ENCODE measurements at places on chromosomes 3 and 15.

GRCh38 chr3:168878655-168879054 is 782.9 kb upstream of the GOLIM4 start:
- no peak for DNase-seq

DNA sequence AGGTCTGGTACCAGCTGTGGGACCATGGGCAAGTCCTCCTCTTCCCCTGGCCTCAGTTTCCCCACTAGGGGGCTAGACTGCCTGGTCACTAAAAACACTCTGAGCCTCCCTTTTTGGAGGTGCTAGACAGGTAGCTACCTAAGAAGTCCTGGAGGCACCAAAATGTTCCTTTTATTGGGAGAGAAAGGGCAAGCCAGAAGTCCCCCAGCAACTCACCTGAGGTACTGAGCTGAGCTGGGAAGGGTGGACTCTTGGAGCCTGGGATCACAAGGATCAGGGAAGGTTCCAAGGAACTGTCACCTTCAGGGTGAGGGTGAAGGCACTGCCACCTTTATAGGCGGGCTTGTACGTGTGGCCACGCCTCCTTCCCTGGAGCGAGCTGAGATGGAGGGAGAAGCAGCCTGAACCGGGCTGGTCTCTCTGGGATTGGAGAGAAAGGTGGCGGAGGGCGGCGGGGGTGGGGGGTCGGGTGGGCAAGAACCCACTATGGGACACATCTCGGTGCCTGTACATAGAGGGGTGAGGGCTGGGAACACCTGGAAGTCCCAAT is at the start of gene CYP1A1:
CYP1A1 (minus strand) TSS at position 304 of the 550 bp plus-strand sequence. CDS start 2,431 bp downstream, outside the sequence.
- DNase-seq: peak; percentile 66

- no peak for DNase-seq
These were observed 29.4 kb downstream of the DLG1 start for GRCh38 chr3:197269024-197269423.

DNA sequence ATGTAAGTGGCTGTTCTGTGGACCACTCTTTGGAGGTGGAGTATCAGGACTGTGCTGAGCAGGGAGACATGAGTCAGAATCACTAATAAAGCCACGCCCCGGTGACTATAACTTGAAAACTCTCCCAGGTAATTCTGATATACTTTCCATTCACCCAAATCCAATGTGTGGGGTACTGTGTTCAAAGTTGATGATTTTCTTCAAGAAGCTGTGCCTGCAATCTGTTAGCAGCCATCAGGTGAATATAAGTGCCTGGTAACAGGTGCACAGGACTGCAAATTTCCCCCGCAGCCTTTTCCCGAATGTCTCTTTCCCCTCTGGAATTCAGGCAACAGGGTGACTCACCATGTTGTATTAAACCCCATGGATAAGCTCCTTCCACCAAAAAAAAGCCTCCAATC is 17.0 kb downstream of the MAGI1 start:
- DNase-seq: no peak

GRCh38 chr15:68815598-68815997 is 5.1 kb downstream of the ANP32A start:
- no peak for DNase-seq

- DNase-seq: no peak
These were observed 1.5 kb downstream of the ATP1B3 start for GRCh38 chr3:141877911-141878310.

GRCh38 chr3:10594915-10595314 is 89.5 kb upstream of the ATP2B2 start:
- DNase-seq: peak; percentile 90

GRCh38 chr3:123816673-123817207 is 67.4 kb downstream of the MYLK start:
- DNase-seq: no peak

GRCh38 chr3:40754994-40755393 is 230.2 kb downstream of the ZNF621 start:
- DNase-seq: no peak

DNA sequence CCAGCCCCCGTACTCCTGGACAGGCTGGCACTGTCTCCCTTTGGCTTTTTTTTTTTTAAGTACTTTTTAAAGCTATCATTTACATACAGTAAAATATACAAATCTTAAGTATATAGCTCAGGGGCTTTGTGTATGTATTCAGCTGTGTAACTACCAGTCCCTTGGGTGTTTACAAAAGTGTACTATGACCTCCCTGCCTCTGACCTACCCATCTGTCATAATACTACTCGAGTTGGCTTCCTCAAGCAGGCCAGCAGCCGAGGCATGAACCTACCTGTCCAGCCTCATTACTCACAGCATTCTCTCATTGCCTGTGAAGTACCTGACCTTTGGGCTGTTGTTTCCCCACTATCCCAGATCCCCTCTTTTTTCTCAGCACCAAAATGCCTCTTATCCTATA is 33.2 kb downstream of the ABHD2 start:
- no peak for DNase-seq

GRCh38 chr15:99732751-99733267 is 428 bp downstream of the LYSMD4 start:
- no peak for DNase-seq

GRCh38 chr15:48062148-48062872 is 58.5 kb upstream of the SLC24A5 start:
- no peak for DNase-seq

GRCh38 chr3:197811343-197811742 is 20.3 kb downstream of the LRCH3 start:
- no peak for DNase-seq

DNA sequence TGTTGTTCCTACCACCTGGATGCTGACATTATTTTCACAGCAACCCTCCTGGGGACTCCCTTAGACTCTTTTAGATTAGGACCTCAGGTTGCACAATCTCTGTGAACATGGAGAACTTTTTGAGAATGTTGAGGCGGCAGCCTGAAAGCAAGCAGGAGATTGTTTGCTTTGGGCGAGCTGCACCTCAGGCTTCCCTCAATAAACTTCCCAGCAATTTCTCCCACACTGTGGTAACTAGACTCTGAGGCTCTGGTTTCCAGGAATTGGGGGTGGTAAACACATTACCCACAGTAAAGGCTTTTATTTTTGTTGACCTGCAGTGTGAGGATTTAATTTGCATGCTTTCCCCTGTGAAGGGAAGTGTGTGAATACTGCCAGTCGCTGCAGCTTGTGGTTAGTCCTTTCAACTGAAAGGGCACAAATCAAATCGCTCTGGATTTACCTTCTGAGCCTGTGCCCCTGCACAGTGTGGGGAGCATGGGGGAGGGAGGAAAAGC is 35.2 kb upstream of the SIAH2 start:
- DNase-seq: peak; percentile 38

GRCh38 chr3:31417486-31417885 is 115.2 kb upstream of the STT3B start:
- no peak for DNase-seq

GRCh38 chr3:60131618-60132017 is 1081.8 kb upstream of the CFAP20DC start:
- DNase-seq: no peak

DNA sequence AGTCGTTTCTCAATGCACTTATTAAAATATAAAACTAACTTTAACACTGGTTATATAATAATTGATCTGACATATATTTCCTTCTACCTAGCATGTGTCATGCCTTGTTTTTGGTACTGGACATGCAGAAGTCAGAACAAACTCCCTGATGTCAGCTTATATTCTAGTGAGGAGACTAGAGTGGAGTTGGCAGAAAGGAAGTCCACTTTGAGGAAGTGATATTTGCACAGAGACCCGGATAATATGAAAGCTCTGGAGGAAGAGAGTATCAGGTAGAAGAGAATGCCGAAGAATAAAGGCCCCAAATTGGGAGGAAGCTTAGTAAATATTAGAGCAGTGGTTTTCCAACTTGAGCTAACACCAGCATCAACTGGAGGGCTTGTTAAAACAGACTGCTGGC is 24.6 kb upstream of the ZNF280D start:
- no peak for DNase-seq

DNA sequence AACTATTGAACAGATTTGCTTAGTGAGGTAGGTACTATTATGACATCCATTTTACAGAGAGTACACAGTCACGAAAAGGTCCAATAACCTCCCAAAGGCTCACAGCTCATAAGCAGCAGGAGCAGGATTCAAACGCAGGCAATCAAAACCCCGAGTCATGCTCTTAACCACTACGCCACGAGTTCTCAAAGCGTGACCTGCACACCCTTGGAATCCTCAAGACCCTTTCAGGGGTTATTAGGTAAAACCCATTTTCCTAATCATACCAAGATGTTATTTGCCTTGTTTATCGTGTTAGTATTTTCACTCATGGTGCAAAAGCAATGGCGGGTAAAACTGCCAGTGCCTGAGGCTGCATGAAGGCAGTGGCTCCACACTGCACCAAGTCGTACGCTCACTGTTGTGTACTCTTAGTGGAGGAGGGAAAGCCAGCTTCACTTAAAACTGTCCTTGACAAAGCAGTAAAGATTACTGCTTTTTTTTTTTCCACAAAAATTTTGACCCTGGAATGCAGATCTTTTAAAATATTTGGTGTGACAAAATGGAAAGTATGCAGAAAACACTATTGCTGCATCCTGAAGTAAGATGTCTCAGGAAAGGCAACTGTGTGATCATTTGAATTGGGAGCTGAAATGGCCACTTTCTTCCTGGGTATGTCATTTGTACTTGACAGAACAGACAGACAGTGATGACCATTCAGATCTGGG is 96.1 kb downstream of the IGF2BP2 start:
- no peak for DNase-seq

DNA sequence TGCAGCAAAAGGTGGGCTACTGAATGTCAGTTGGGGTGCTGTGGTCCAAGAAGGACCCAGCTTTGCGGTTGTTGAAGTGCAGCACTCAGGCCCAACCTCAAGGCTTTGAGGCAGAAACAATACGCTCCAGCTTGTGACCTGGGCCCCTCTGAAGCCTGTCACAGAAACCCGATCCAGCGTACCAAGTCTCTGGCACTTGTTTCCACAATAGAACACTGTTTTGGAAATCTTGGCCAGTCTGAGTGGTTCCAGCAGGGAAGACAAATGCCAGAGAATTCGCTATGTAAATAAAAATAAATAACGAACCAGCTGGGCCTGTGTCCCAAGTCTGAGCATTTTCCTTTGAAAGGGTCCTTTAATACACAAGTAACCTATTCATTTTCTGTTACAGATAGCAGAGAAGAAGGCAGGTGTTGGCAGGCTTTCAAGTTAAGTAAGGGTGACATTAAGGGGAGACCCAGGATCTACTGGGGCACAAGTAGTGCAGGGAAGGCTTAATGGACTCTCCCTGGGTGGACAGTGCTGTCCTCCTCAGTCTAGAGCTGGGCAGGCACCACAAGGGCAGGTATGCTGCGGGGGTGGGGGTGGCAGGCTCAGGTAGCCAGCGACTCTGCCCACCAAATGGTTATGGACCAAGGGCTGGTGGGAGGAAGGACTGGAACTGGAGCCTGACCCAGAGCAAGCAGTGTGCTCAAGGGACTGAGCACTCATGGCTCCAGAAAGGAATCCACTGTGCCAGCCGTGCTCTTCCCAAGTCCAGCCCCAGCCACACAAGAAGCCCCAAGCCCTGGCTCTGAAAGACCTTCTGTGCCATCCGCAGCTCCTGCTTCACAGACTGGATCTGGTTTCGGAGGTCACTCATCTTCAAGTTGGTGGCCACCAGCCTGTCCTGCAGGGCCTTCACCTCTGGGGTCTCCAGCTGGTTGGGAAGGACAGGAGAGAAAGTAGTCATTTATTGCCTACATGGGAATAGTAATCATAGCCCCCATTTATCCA is 26.3 kb downstream of the CCDC13 start:
- peak; percentile 22 for DNase-seq

- peak; percentile 78 for DNase-seq
These were observed 21.3 kb downstream of the EPHB3 start for GRCh38 chr3:184582646-184583577.

DNA sequence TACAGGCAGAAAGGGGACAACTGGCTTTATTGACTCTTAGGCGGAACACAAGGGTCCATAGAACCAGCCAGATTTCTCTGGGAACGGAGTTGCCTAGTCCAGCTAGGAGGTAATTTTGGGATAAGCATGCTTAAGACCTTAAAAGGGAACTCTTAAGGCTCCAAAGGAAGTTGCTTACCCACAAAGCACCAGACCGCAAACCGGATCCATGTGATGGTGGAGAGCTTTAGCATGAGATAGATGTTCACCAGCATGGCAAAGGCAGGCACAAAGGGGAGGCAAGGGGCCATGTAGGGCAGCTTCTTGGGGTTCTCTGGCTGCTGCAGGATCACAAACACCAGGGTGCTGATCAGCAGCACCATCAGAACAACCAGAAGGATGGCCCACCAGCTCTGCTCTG is 61.4 kb downstream of the CLDN11 start:
- DNase-seq: no peak

GRCh38 chr3:116135457-116136085 is 309.7 kb downstream of the LSAMP start:
- no peak for DNase-seq

GRCh38 chr3:127307112-127307835 is 19.4 kb upstream of the PRR20G start:
- no peak for DNase-seq

- DNase-seq: no peak
These were observed 51.2 kb downstream of the SRGAP3 start for GRCh38 chr3:9198261-9198660.

DNA sequence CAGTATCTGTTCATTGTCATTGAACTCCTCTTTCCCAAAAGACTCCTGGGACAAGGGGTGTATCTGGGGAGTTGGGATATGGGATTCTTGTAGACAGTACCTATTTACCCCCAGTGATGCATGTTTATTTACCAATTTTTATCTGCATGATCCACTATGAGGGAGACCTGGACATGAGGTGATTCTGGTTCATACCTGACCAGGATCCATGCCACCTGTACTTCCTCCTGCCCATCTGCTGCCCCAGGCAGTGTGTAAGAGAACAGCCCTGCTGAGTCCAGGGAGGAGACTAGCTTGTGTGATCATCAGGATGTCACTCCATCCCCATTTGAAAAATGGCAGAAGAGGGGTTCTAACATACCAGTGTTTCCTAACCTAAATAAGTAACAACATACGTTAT is 3.1 kb upstream of the TPRG1 start:
- DNase-seq: no peak

DNA sequence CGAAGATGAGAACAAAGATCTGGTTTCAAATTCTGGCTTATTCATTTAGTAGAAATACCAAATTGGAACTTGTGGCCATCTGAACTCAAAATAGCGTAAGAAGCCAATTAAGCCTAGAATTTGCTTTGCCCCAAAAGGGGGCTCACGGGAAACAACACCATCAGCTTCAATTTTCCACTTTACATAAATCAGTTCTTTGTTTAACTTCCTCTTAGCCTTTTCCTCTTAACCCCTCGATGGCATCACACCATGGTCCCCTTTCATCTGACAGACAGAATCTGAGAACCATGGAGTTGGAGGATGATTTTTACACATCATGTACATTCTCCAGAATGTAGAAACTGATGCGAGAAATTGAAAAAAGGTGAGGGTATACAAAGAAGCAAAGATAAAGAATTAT is 207.0 kb downstream of the FOXP1 start:
- DNase-seq: no peak

DNA sequence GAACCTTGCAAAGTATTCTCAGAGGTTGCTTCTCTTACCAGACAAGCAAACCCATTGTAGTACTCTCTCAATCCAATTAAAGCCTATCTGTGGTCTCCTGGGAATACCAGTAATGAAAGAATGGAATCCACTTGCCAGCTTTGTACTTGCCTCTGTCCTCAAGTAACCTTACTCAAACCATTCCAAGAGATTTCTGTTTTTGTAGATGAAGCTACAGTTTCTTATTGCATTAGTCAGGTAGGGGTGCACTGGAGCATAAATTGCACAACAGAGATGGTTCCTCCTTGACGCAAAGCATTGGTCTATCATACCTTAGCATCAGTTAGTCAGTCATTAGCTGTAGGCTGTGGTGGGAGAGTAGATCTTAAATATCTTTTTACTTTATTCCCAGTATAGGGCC is 52.9 kb downstream of the BTLA start:
- DNase-seq: no peak

- DNase-seq: peak; percentile 91
These were observed 133.3 kb downstream of the TBC1D2B start for GRCh38 chr15:77944002-77944867.
